Stimulated activated CD4-positive, alpha-beta T cell treated with anti-CD3 and anti-CD28 coated beads, Interleukin-2, amount 100 ng/mL, for 48 hours (primary cell): ENCODE measurements at places on chromosomes 12 and 14.

DNA sequence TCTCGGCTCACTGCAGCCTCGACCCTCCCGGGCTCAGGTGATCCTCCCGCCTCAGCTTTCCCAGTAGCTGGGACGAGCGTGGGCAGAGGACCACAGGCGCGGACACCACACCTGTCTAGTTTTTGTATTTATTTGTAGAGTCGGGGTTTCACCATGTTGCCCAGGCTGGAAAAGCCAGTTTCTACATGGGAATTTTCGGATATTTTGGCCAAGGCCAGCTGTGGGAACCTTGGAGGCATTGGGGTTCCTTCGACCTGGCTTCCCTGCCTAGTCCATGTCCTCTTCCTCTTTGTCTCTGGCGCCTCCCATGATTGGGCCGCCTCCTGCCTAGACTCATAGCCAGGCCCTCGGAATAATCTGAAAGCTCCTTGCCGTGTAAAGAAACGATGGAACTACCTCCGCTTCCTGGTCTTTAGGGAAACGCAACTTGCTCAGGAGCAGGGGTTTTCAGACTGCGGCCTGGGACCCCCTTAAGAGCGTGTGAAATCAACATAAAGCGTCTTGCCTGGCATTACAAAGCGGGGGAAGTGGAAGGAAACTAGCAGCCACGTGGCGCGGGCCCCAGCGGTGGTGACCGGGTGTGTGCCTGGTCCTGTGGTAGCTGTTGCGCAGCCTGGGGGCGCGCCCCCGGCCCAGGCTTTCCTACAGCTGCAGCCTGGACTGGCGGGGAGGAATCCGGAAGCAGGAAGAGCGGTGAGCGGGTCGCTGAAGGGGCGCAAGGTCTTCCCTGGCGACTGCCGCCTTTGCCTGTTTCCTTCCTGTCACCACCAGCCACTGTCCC is 1.4 kb upstream of the HSP90AA1 start:
- DNase-seq, result peak; percentile 53

DNA sequence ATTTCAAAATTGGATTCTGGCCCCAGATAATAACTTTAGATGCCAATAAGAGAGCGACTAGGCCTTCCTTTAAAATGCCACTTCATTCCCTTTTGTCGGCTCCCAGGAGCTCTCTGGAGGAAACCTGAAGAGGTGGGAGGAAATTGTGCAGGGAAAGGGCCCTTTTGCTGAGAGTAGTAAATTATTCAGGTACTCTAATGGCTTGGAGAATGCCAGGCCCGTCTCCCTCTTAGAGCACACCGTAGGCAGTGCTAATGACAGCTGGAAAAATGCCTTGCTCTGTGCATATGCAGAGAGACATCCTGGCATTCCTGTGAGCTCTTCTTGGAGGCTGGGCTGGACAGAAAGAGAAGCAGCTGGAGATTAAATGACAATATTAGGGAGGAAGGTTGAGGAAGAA is 115.0 kb upstream of the RPH3A start:
- no peak for DNase-seq

DNA sequence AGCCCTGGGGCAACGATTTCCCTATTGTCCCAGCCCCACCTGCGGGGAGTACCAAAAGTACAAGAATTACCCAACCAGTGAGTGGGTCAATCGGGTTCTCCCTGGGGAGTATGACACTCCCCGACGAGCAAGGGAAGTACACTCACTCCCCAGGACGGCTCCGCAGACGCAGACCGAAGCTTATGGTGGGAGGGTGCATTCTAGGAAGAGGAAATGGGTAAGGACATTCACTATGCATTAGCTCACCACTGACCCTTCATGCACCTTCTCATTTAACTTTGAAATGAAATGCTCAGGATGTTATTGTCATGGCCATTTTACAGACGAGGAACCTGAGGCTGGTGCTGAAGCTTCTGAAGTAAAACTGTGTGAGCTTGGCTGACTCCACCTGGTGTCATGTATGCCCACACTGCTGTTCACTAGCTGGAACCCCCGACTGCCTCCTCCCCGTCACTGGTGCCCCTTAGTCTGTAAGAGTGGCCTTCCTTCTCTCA is 45.8 kb upstream of the TMED10 start:
- no peak for DNase-seq

DNA sequence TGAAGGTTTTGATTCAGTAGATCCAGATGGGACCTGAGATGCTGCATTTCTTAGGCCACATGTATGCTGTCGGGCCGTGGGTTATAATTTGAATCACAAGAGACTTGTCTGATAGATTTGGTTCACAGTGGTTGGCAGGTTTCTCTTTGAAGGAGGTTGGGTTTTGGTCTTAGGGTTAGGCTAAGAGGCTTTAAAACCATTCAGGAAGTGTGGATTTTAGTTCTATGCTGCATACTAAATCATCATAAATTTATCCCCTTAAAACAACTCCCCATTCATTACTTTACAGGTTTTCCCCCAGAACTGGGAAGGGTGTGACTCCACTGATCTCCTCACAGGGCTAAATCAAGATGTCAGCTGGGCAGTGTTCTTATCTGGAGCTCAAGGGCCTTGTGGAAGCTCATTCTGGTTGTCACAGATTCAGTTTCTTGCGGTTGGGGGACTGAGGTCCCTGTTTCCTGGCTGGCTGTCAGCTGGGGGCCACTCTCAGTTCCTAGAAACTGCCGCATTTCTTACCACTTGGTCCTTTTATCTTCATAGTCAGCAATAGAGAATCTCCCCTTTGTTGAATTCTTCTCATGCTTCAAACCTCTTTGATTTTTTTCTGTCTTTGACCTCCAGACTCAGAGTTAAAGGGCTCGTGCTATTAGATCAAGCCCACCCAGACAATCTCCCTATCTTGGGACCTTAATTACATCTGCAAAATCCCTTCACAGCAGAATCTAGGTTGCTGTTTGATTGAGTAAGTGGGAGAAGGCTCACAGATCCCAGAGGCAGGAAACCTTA is 20.6 kb upstream of the PCNX1 start:
- peak; percentile 31 for DNase-seq

DNA sequence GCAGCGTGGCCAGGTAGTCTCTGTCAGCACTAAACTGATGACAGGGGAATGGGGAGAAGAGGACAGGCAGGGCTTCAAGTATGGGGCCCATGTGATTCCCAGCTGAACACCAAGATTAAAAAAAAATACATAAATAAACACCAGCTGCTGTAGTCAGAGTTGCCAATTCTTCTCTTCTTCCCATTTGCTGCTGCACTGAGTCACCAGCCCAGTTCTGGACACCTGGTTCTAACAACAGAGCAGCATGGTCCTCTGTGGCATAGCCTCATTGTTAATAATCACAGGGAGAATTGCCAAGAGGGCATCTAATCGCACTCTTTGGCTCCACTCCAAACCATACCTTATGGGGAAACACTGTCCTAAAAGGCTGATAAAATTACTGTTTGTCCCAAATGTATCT is 15.1 kb downstream of the PPM1H start:
- DNase-seq, result no peak

- no peak for DNase-seq
These were observed 288.7 kb downstream of the RPAP3 start for GRCh38 chr12:47417121-47417520.

DNA sequence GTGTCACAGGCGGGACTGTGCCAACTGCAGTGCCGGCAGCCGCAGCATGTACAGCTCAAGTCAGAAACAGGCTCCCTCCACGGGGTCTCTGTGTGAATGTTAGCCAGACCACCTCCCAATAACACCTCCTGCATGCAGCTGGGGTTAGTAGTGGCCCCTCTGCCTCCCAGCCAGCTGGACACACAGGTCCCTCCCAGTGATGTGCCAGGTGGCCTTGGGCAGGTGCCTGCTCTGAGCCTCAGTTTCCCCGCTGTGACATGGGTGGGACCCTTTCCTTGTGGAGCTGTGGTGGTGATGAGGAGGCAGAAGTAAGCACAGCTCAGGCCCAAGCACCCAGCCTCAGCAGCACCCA is 139.9 kb downstream of the ADGRD1 start:
- DNase-seq, result no peak

- no peak for DNase-seq
These were observed 1.3 kb upstream of the SYCP3 start for GRCh38 chr12:101740566-101740965.

DNA sequence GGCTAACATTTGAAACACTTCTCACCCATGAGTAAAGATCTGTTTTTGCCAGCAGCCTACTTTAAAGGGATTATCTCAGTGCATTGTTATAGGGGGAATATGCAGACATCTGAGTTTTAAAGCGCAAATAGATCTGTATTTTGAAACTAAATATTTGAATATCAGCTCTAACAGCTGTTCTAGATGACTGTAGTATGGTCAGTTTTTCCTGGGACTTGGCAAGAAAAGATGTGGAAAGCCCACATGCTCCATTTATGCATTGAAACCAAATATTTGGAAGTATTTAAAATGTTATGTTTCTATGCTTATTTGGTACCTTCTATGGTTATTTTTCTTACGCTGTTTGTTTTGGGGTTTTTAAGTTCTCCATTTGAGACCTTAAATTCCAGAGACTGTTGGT is 41.7 kb downstream of the RIC8B start:
- no peak for DNase-seq

- no peak for DNase-seq
These were observed 55.7 kb downstream of the NINJ2 start for GRCh38 chr12:607541-608001.

GRCh38 chr14:60984196-60984595 is 3.2 kb downstream of the SLC38A6 start:
- no peak for DNase-seq

GRCh38 chr14:72608391-72609204 is 285.3 kb downstream of the DPF3 start:
- DNase-seq, result no peak

DNA sequence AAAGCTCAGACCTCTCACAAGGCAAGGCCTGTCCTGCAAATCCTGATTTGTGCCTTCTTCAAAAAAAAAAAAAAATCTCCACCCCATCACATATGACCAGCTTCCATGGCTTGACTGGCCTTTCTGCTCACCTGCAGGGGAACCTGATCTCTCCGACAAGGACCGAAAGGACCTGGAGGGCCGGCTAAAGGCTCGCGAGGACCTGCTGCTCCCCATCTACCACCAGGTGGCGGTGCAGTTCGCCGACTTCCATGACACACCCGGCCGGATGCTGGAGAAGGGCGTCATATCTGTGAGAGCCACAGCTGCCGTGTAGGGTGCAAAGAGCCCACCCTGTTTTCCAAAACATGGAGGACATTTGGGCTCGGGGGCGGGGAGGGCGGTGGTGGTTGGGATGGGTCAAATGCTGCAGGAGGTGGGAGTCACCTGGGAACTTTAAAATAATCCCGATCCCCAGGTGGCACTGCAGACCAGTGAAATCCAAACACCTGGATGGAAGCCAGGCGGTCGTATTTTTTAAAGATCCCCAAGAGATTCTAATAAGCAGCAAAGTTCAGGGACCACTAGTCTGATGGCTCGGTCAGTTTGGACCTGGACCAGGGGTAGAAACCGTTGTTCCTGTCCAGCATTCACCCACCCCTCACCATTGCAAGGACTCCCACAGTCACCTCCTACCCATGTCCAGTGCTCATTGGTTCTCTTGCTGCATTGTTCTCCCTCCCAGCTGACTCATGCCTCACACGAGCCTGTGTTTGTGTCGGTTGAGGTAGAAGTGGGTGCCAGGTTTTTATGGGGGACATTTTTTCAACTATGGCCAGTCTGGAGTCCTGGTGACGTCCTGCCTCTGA is 44.8 kb downstream of the FOXN4 start:
- peak; percentile 57 for DNase-seq

- DNase-seq, result no peak
These were observed 190.5 kb downstream of the CACNA1C start for GRCh38 chr12:2243275-2243674.

DNA sequence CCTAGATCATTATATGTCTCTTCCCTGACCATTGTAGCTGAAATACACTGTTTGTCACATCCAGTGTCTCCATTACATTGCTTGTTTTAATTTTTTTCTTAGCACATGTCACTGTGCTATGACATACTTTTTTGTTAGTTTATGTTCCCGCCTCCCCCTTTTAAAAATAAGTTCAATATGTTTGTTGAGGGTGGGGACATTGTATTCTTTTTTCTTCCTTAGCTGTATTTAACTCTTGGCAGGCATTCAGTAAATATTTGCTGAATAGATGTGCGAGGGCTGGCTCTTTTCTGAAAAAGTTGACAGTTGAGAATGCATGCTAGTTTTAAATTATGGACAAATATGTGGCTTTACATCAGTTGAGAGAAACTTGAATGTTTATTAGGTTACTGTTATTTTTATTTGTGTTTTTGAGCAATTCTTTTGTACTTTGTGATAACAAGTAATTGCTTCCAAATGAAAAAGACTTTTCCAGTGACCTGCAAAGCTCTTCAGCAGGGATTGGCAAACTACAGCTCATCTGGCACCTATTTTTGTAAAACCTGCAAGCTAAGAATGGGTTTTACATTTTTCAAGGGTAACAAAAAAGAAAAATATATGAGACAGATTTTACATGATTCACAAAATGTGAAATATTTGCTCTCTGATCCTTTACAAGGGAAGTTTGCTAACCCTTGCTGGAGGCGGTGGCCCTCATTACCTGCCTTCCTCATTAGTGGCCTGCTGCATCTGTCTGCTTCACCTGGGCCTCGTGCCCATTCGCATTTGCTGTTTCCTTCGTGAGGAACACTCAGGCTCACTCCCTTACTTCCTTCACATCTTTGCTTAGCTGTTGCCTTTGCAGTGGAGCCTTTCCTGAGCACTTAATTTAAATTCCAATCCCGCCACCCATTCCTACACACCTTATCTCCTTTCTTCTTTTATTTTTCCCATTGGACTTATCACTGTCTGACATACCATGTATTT is 229.4 kb downstream of the ERC1 start:
- DNase-seq, result no peak

DNA sequence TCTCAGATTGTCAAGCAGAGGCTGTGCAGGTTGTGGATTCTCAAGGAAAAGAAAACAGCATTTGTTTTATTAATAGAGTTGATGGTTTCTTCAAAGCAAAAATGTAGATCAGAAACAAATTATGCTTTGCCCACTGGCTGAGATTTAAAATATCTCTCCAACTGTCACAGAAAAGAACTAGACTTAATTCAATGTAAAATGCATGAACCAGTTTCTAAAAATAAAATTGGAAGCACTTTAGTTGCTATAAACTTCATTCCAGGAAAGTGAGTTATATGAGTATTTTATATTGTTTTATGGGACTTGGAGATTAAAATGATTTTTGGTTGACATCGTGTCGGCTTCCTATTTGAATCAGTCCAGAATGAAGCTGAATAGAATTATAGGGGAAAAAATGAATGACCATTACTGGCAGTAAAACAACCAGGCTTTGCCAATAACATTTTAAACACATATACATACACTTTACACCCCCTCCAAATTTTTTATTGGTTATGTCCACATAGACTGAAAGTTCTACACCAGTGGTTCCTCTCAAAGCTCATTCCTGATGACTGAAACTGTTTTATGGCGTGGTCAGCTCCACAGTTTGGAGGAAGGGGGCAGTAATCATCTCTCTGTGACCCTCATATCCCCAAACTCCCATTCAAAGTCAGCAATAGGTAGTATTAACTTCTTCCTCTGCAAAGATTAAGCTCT is 55.5 kb upstream of the DAAM1 start:
- DNase-seq, result no peak

DNA sequence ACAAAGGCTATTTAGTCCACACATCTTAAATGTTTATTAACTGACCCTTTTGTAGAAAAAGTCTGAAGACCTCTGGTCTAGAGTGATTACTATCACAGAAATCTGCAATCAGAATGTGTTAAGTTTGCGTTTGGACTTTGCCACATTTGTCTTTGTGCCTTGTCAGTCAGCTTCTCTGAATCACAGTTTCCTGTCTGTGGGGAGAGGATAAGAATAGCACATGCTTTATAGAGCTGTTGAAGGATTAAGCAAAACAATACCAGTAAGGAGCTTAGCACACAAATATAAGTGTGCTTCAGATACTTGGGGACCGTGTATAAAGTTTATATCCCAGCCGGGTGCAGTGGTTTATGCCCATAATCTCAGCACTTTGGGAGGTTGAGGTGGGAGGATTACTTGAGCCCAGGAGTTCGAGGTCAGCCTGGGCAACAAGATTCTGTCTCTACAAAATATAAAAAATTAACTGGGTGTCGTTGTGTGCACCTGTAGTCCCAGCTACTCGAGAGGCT is 63.0 kb upstream of the BTG1 start:
- no peak for DNase-seq
